Motor neuron (in vitro differentiated cells): ENCODE measurements at places on chromosomes 2 and 18.

GRCh38 chr2:26284132-26284531 is 39.4 kb downstream of the HADHB start:
- peak; percentile 91 for ATAC-seq

DNA sequence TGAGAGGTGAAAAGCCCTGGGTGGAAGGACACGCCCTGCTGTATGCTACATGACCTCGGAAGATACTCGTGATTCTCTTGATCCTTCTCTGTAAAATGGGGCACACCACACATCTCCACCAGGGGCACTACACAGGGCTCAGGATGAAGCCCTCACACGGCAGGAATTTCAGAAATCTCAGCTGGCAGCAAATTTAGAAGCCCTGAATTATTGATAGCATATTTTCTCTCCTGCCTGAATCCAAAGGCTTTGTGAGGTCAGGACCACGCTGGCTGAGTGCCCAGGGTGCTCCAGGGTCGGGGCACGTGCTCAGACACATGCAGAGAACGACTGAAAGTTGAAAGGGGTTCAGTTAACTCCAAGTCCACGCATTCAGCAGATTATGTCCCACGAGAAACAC is 42.1 kb upstream of the GALR1 start:
- peak; percentile 74 for ATAC-seq

DNA sequence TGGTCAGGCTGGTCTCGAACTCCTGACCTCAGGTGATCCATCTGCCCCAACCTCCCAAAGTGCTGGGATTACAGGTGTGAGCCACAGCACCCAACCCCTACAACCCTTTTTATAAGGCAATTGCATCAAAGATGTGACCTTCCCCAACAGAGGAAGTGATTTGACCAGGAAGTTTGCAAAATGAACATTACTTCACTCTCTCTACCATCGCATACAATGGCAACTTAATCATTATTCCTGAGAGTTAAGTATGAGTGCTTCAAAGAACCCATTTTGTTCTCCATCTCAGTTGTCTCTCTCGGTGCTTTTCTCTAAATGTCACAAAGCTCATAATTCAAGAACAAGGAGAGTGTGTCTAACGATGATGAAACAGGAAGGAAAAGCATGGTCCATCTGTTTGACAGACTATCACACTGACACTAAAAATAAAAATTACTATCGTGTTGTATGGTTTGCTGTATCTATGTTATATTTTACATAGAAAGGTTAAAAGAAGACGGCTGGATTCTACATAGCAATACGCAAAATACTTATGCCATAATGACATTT is 18.1 kb upstream of the CREG2 start:
- ATAC-seq = peak; percentile 60

DNA sequence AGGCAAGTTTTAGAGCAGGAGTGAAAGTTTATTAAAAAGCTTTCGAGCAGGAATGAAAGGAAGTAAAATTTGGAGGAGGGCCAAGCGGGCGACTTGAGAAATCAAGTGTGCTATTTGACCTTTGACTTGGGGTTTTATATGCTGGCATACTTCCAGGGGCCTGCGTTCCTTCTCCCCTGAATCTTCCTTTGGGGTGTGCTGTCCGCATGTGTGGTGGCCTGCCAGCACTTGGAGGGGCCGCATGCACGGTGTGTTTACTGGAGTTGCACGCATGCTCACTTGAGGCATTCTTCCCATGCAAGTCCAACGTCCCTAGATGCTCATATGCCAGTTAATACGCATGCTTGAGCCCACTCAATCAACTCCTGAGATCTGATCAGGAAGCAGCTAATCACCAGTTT is 78.3 kb upstream of the MAP4K4 start:
- no peak for ATAC-seq

GRCh38 chr2:186442885-186443284 is 43.2 kb upstream of the ZC3H15 start:
- ATAC-seq = peak; percentile 83

GRCh38 chr2:176457481-176457880 is 188.2 kb downstream of the MTX2 start:
- ATAC-seq = no peak

DNA sequence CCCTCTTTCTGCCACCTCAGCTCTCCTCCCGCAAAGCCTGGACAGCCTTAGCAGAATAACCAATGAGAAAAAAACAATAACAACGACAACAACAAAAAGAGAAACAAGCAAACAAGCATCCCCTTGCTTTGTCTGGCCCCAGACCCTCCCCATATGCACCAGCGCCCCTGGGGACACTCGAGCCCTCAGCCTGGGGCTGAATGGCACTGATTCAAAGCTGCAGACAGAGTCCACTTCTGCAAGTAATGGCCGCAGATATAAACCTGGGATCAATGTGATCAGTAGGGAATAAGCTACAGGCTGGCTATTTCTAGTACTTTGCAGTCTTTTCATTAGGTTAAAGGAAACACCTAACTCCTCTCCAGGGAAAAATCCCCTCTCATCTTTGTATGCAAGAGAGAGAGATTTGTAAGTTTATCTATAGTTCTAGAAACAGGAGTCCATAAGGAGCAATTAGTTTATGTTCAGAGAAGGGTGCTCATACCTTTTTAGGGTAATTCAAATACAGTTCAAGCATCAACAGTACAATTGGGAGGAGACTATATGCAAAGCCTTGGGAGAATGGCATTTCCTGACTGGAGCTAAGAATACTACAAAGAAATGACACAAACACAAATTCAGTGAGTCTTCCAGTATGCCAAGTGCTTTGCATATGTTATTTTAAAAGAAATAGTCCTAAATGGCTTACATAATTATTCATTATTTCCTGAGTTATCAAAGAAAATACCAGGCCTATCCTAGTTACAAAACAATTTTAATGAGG is 122.3 kb upstream of the DDX18 start:
- peak; percentile 82 for ATAC-seq

GRCh38 chr2:189086250-189086649 is 93.3 kb downstream of the COL5A2 start:
- ATAC-seq = no peak

DNA sequence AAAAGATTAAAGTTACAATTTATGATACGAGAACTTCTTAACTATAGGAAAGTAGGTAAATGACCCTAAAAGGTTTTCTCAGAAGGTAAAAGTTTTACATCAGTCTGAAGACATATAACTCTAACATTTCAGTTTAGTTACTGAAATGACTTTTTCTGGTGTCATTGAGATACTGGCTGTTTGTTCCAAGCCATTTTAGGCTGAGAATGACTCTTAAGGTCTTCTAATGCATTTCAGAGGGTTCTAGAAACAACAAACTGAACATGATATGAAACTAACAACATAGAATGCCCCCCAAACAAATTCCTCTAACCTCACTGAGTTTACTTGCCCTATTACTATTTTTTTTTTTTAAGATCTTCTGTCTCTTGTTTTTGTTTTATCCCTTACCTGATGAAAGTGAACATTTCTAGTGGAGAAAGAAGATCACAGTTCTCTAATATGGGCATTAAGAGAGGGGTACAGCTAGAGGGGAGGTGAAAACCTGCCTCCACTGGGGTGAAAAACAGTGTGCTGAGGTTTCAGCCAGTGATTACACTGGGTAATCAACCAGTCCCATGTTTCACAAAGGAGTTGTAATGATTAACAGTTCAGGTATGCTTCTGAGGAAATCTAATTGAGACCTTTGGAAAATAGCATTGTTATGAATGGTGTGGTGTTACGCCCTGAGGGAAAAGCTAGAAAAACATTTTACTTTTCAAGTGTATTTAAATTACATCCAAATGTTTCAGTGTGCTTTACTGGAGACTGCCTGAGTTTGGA is 11.2 kb downstream of the NABP1 start:
- ATAC-seq = no peak

DNA sequence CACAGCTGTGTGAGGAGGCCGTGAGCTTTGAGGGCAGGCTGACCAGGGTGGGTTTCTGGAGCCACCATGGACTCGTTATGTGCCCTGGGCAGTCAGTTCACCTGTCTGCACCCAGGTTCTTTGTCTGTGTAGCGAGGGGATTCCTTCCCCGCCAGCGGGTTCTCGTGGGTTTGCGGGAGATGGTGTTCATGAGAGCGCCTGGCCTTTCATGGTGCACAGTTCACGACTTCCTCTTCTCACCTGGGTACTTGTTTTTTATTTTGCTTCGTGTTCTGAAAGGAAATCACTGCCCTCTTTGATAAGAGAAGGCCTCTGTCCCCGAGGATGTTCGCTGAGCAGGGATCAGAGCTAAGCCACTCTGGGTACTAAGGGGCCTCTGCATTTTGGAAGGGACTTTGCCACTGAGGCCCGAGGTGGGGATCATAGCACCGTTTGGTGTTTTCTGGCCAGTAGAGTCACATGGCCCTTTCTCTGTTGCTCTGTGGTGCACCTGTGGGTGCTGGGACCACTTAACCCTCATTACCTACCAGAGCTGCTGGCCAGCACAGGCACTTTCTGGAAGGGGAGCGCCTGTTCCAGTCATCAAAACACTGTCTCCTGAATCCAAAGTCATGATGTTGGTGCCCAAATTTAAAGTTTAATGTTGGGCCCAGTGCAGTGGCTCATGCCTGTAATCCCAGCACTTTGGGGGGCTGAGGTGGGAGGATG is 78.5 kb downstream of the LDLRAD4 start:
- no peak for ATAC-seq

GRCh38 chr2:39851651-39852110 is 72.6 kb upstream of the THUMPD2 start:
- ATAC-seq = peak; percentile 77

DNA sequence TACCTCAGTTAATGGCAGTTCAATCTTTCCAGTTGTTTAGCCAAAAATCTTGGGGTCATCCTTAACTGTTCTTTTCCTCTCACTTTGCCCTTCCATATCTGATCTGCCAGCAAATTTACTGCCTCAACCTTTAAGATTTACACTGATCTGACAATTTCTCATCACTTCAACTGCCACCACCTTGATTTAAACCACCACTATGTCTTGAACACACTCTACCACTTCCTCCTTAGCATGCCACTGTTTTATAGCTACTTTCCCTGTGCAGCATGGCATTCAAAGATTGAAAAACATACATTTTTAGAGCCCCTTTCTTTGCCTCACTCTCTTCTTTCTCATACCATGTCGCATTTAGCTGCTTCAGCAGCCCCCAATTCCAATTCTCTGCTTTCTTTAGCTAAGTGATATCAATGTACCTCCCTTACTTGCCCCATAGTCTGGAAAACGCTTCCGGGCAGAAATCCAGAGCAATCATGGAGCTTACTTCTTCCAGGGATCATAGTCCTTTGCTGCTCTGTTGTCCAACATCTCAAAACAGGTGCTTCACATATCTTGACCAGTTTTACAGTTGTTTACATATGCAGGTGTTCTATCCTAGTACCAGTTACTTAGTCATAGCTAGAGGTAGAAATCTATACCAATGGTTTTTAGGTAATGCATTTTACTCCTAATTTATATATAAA is 10.9 kb downstream of the PGAP1 start:
- ATAC-seq = no peak

- ATAC-seq = no peak
Observed at GRCh38 chr2:164705412-164706167, 84.3 kb upstream of the GRB14 start.

GRCh38 chr2:138853296-138853695 is 73.1 kb upstream of the NXPH2 start:
- no peak for ATAC-seq

- no peak for ATAC-seq
Observed at GRCh38 chr18:3605954-3606443, 156.0 kb downstream of the TGIF1 start.

DNA sequence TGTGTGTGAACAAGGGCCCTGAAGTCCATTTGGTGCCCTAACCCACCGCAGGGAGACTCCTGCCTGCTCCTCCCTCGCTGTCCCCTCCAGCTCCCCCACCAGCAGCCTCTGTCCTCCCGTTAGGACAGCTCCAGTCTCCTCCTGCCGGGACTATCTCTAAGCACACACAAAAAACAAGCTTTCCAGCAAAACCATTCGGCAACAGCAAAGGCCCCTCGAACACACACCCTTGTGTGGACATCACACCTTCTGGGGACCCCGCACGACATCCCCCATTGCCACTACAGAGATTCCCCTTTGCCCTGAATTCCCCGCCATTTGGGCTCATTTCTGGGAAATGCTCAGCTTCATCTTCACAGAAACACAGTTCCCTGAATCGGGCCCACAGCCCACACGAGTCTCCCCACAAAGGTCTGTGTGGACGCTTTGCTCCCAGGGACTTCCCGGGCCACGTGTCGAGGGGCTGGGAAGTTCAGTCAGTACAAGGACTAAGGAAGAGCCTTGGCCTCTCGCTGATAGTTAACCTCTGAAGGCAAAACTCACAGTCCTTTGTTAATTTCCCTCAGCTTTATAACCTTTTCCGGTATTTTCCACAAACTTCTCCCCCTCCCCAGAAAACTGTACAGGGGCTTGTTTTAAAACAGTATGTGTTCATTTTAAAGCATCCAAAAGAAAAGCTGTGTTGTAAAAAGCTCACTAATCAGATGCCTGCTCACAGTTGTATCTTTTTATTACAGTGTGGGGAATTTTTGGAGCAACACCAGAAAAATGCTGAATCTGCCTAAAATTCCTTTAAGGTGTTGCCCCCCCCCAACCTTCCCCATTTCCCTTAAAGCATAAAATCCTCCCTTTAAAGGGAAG is 25.9 kb downstream of the SMAD7 start:
- no peak for ATAC-seq

DNA sequence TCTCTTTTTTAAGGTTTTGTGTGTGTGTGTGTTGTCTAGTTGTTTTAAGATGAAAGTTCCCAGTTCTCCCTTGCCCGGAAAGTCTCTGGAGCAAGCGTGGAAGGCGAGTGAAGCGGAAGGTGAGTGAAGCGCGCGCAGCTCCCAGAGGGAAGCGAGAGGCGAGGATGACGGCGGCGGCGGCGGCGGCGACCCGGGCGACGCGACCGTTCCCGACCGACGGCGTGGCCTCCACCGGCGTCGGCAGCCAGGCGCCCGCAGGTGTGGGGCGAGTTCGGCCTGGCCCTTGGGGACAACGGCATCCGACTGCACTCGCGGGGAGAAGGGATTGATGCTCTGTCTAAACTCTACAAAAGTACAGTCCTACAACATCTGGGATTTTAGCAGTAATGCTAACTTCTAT is 321.9 kb downstream of the CELF4 start:
- ATAC-seq = no peak

DNA sequence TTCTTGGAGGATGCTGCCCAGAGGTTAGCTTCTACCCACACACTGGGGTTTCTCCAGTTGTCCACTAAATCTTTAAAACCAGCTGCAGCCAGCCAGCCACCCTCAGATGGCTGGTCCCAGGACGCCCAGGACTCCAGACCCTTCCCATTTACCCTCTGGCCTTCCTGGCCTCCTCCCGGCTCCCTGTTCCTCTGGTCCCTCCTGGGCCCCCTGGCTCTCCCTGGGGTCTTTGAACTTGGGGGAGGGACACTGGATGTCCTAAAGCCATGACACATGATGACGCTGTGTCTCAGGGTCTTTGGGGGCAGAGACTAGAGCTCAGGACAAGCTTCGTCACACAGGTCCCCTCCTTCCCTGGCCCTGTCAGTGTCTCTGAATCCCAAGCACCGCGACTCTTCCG is 201.1 kb upstream of the HDAC4 start:
- no peak for ATAC-seq
